Smooth muscle cell of the brain vasculature (primary cell): ENCODE measurements at places on chromosomes 13 and 19.

DNA sequence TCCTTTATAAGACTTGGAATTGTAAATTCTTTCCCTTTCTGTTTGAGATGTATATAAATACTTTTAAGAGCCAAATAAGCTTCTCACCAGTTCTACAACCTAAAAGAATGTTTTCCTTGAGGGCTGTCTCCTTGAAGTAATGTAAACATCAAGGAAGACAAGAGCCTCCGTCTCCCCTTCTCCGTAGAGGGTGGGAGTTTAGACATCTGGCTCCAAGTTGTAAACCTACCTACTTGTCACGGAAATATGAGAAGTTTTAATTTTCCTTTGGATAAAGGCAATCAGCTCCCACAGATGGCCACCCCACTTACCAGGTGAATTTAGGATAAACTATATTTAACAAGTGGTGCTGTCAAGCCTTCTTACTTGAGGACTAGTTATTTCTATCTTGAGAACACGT lies 237.9 kb downstream of the NALCN start:
- no peak for DNase-seq

DNA sequence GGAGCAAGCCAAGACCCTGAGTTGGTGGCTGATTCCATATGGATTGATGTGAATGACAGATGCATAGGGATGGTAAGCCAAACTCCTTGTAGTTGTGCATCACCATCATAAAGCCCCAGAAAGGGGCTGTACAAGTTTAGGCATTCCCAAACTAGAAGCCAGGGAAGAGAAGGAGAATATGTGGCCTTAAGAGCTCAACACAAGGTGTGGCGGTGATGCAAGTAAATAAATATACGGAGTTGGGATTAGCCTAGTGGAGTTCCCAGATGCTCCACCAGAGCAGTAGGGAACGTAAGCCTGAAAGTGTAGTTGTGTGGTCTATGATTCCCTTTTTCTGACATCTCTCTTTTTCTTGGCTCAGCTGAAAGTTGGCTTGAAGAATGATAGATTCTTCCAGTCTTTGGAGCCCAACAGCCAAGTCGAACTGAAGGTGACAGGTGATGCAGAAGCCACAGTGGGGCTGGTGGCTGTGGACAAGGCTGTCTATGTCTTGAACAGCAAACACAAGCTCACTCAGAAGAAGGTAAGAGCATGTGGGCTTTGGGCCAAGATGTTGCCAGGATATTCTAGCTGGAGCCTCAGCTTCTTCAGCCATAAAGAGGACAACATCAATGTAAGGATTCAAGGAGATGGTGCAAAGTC lies 30.1 kb downstream of the RDH8 start:
- no peak for DNase-seq

- DNase-seq: no peak
Observed at GRCh38 chr19:1745589-1746031, 7.7 kb upstream of the ONECUT3 start.

DNA sequence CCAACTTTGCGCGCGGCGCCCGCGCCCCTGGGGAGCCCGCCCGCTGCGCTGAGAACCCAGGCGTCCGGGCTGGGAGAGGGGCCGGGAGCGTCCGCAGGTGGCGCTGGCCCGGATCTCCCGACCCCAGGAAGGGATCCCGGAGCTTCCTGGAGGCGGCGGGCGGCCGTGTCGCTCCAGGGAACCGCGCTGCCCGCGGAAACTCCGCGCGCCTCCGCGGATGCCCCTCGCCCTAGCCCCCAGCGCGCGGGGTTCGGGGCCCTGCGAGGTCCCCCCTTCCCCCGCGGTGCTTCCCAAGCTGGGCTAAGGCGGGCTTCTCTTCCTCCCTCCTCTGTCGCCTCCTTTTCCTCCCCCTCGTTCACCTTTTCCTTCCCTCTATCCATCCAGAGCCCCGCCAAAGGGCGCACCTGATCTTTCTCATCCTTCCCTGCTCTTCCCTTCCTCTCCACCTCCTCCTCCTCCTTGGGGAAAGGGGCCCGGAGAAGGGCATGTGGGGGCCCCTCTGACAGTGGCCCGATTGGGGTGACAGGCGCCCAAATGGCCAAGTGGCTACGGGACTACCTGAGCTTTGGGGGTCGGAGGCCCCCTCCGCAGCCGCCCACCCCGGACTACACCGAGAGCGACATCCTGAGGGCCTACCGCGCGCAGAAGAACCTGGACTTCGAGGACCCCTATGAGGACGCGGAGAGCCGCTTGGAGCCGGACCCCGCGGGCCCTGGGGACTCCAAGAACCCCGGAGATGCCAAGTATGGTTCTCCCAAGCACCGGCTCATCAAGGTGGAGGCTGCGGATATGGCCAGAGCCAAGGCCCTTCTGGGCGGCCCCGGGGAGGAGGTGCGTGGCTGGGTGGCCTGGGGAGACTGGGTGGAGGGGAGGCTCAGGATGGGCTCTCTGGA lies 710 bp downstream of the SHD start:
- no peak for DNase-seq

DNA sequence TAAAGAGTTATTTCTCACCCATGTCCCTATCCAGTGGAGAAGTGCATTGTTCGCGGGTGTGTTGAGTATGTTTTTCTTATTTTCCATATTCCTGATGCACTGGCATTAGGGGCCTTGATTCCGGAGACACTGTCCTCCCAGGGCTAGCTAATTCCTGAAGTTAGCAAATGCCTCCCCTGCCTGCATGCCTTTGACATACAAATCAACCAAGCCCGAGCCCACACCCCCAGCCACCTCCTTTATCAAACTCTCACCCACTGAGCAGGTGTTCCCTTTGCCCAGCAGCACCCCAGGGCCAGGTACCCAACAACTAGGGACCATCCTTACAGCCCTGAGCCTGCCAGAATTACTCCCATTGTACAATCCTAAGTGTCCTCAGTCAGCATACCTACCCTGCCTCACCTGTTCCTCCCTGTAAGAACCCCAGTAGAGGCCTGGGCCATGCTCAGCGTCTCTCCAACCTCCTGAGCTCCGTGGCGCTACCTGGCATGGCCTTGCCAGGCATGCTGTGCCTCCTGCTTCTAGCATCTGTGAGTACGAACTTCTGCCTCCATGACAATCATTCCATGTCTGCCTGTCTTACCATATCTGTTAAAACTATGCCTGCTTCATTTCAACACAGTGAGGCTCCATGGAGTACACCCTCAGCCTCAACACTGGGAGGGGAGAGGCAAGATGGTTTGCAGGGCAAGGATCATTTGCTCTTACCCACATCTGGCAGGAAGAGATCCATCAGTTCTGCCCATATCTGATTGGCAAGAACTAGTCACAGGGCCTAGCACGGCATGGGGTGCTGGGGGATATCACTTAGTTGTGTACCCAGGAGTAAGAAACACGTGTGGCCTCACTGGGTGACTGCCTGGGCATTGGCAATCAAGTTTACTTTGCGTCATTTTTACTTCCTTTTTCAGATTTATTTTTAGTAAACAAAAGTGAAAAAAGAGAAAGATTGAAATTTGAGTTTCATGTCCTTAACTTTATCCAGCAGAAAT lies 203.9 kb downstream of the SHISA2 start:
- no peak for DNase-seq

DNA sequence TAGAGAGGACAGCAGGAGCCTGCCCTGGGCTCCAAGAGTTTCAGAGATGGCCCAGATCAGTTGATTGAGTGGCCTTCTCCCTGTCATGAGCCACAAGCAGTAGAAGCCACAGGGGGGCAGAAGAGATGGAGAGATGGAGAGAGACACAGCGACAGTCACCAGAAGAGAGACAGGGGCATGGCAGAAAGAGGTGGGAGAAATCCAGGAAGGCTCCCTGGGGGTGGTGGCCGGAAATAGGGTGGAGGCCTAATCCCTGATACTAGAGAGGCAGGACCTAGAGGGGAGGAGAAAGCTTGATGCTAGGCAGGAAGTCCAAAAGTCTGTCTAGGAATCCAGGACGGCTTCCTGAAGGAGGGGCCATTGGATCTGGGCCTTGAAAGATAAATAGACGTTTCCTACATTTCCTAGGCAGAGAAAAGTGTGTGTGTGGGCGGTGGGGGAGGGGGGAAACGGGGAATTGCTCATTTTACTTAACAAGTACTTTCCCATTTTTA lies 9.6 kb upstream of the TPM4 start:
- no peak for DNase-seq

GRCh38 chr13:47036294-47037008 lies 139.6 kb upstream of the HTR2A start:
- DNase-seq: no peak

- DNase-seq: no peak
Observed at GRCh38 chr19:33226550-33227241, 1.0 kb upstream of the SLC7A10 start.

- no peak for DNase-seq
Observed at GRCh38 chr19:17751103-17751911, at the start of gene FCHO1. FCHO1 (plus strand) TSS chr19:17751477; CDS start chr19:17755165, 3,688 bp downstream.

- DNase-seq: no peak
Observed at GRCh38 chr19:50563597-50563996, 4.6 kb downstream of the LRRC4B start.

DNA sequence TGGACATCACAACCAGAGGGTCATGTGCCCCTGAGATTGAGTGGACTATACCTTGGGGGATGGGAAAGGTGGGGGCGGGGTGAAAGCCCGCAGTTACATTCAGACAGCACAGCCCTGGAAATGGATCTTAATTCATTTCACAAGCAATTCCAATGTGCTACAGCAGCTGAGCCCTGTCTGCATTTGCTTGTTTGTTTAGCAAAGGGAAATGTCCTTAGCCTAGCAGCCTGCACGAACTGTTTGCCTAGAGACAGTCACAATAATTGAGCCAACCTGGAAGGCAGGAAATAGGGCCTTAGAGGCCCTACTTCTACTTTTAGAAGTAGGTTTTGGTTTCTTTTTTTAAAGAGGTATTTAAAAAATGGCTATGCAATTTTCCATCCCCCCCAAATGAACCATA lies 177.3 kb upstream of the KL start:
- peak; percentile 15 for DNase-seq

DNA sequence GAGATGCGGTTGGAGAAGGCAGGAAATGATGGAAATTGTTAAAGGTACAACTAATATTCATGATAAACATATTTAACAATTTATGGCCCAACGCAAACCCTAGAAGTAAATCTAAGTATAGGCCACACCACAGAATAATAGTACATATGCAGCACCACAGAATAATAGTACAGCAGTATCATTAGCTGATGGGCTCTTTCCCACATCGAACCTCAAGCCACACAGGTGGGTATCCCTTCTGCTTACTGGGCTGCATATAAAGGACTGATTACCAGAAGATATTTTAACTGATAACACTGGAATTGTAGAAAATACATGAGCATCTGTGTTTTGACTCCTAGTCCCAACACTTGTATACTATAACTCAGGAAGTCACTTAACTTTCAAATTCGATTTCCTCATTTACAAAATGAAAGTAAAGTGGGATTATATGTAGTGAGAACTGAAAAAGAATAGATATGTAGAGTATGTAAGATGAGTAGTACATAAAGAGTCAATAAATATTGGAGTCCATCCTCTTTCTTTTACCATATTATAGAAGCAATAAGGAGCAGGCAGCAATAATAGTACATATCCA lies 91.5 kb downstream of the TSC22D1 start:
- DNase-seq: no peak

GRCh38 chr13:111165241-111166010 lies 50.3 kb downstream of the ARHGEF7 start:
- DNase-seq: no peak

DNA sequence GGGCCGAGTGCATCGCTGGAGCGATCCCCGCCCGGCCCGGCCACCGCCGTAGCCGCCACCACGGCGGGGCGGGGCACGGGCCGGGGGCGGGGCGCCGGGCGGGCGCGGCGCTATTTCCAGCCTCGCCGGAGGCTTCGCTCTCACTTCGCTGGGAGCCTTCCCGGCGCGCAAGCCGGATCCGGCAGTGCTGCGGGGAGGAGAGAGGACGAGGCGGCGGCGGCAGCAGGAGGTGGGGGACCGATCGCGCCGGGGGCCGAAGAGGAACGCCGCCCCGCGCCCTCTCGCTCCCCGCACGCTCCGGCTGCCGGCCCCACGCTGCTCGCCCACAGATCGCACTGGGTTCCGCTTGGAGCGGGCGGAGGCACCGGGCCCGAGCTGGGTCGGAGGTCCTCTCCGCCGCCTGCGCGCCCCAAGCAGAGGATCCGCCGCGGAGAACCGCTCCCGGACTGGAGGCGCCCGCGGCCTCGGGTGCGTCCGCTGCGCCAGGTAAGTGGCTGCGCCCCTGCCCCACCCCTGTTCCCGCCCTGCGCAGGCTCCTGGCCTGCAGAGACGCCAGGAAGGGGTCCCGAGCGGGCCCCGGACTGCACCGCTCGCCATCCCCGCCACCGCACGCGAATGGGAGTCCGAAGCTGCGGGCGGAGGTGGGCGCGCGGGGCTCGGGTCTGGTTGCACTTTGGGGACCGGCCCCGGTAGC lies at the start of gene CHST8:
TSS of gene CHST8 (plus strand) at position 143 of the 694 bp plus-strand sequence. CDS start 67,309 bp downstream, outside the sequence.
- no peak for DNase-seq

DNA sequence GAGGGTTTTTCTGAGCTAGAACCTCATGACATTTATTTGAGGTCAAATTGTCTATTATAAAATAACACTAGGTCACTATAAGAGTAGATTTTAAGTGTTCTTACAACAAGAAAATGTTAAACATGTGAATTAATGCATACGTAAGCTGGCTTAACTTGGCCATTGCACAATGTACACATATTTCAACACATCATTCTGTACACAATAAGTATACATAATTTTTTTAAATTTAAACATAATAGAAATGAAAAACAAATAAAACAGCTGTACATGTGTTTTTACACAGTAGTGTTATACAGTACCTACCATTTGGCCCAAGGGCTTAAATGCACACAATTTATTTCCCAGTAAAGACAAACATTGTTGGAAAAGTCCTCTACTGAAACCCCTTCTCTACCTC lies 269.9 kb downstream of the DACH1 start:
- DNase-seq: no peak
